ENCODE measurements at places on chromosomes 1 and 21.
A peak's percentile ranks its signal among the peaks of the same experiment; 100 is the strongest.

GRCh38 chr1:36516372-36517010, 33.8 kb upstream of the CSF3R start:
- peak; percentile 58 for DNase-seq

DNA sequence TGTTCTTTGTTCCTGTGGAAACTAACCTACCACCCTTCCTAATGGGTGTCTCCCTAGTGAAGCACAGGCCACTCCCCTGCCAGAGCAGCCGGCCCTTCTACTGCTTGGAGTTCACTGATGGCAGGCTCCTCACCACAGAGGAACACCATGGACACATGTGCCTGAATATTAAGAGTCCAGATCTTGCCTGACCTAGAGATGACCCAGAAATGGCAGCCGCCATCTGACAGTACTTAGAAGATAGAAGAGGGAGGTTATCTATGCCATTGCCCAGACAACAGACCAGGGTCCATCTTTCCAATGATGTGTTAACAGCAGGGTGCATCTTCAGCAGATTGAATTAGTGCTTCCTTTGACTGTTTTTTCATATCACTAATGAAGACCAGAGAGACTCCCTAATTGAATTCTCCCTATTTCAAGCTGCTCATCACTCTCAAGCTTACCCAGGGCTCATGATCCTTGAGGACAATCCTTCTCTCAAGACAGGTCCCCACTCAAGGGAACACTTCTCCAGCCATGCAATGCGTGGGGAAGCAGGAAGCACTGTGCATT, 59.8 kb downstream of the PLEKHA6 start:
- DNase-seq, result no peak

GRCh38 chr1:219657186-219657585, 44.3 kb upstream of the ZC3H11B start:
- no peak for DNase-seq

DNA sequence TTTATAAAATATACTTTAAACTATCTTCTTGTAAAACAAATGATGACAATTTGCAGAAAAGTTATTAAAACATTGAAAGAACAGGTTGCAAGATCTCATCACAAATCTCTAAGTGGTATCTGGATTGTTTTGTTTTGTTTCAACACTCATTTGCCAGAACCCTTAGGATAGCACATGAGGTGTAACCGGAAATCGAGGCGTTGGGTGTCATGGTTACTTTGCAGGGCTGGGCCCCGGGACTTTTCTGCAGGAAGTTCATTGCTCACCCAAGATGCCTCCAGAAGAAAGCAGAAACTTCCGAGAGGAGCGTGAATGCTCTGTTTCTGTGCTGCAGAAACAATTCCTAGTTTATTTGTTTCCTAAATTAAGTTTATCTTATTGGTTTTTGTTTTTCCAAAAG, 2.5 kb downstream of the DISC1 start:
- peak; percentile 46 for DNase-seq

GRCh38 chr21:41831453-41831831, 47.7 kb downstream of the PRDM15 start:
- DNase-seq, result no peak

DNA sequence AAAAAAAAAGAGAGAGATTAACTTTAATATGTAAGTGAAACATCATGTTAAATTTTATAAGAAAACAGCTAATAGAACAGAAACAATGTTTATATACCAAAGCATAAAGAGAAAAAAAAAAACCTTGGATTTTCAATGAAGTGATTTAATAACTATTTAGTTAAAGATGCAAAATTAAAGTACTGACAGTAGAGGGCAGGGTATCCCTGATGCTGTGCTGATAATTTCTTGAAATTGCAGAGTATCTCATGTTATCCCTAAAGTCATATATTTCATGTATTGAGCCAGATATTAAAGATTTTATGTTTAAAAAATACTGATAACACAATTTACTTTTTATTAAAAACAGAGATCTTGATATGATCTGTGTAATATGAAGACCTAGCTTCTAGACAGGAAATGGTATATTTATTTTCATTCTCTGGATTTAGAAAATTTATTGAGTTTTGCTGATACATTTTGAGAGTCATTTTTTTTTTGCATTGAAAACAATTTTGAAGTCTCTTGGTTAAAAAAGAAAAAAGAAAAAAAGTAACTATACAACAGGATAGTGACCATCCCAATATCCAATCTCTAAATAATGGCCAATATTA, 273.2 kb downstream of the USP25 start:
- no peak for DNase-seq

DNA sequence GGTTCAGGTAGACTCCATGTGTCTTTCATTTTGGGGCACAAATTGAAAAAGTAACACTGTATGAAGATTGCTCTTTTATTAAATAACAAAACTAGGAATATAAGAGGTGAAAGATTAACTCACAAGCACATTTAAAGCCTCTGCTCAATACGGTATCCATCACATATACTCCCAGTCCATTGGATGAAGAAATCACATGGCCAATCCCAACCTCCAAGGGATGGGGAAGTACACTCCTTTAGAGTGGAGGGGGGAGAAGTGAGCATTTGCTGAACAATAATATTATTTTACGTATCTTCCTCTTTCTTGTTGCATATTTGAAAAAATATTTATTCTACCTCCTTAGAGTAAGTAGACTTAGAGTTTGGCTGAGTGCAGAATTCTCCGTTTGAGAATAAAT, 316.5 kb downstream of the LMX1A start:
- no peak for DNase-seq

- DNase-seq, result no peak
Observed at GRCh38 chr1:68112835-68113243, 62.4 kb upstream of the DIRAS3 start.

- no peak for DNase-seq
Observed at GRCh38 chr1:201310986-201311355, 27.7 kb downstream of the PKP1 start.

DNA sequence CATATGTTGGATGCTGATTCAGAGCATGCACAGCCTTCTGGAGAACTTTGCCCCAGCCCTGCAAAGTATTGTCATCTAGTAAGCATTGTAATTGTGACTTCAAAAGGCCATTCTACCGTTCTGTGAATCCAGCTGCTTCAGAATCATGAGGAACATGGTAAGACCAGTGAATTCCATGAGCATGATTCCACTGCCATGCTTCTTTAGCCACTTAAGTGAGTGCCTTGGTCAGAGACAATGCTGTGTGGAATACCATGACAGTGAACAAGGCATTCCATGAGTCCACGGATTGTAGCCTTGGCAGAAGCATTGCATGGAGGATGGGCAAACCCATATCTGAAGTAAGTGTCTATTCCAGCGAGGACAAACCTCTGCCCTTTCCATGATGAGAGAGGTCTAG, 123.7 kb downstream of the S1PR1 start:
- no peak for DNase-seq

DNA sequence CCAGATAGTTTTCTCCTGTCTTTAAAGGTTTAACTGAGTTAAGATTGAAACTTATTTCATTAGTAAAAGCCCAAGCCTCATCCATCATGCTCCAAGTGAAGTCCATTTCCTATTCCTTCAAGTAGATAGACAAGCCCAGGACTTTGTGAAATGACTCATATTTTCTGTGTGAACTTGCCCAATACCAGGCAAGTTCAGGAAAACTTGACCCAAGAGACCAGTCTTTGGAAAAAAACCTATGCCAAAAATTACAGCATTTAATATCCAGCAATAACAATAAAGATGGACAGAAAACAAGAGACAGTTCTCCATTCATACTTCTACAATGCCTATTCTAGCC, 405 bp upstream of the RAB29 start:
- DNase-seq, result no peak

- DNase-seq, result no peak
Observed at GRCh38 chr1:28756846-28757245, 20.1 kb downstream of the YTHDF2 start.

DNA sequence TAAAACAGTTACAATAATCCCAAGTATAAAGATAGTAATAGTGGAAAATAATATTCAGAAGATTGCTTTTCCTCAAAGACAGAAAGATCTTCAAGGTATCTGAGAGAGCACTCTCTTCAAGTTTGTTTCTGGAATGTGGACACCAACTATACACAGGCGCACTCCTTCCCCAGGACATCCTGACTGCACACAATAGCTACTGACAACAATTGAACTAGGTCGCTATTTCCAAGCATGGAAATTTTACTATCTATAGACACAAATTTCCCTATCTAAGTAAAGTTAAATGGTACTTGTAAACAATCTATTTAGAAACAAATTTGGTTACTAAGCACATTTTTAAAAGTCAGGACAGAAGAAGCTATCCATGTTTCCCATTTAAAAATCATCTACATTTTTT, 19.1 kb downstream of the ARHGAP29 start:
- no peak for DNase-seq

GRCh38 chr1:29478879-29479278, 242.6 kb downstream of the PTPRU start:
- no peak for DNase-seq

GRCh38 chr1:117985973-117986372, 56.4 kb downstream of the WDR3 start:
- no peak for DNase-seq

DNA sequence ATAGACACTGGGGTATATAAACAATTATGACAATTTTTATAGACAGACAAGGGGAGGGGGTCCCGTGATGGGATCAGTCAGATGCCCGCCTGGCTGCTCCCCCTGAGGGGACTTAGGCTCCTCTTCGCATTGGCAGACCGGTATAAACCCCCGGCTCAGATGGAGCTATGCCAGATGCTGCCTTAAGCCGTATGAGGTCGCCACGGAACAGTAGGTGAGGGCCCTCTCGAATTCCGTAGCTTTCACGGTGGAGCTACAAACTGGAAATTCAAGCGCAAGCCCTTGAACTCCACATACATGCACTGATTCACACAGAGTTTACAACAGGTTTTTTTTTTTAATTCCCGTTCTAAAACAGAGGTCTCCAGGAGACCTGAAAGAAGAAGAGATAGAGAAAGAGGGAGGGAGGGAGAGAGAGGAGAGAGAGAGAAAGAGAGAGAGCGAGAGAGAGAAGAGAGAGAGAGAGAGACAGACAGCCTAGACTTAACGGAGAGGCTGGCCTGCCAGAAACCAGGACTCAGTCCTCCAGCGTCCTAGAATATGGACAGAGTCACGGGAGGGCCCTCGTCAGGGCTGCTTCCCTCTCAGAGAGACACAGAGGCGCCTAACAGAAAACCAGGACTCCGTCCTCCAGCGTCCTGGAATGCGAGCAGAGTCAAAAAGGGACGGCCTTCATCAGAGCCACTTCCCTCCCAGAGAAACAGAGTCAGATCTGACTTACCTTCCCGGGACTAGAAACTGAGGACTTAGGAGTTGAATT, 24.4 kb upstream of the TMEM54 start:
- DNase-seq, result no peak

Data from activated CD8-positive, alpha-beta memory T cell treated with anti-CD3 and anti-CD28 coated beads, Interleukin-2, amount 10 ng/mL, durations not matched to agents 7 days and 5 days (primary cell).